ENCODE measurements at places on chromosomes 6 and 20.

- DNase-seq = no peak
These were observed 53.1 kb downstream of the DSTN start for GRCh38 chr20:17622851-17623508.

GRCh38 chr6:88636871-88637270 lies 326.5 kb downstream of the RNGTT start:
- no peak for DNase-seq

- DNase-seq = no peak
These were observed 1.6 kb downstream of the TFAP2C start for GRCh38 chr20:56630506-56631317.

- no peak for DNase-seq
These were observed 2.4 kb downstream of the TCF21 start for GRCh38 chr6:133891149-133891926.

- DNase-seq = no peak
These were observed 7.0 kb upstream of the DSE start for GRCh38 chr6:116363759-116364158.

- DNase-seq = peak; percentile 34
These were observed 83.4 kb upstream of the FABP7 start for GRCh38 chr6:122696079-122696478.

GRCh38 chr6:148332088-148332487 lies 10.6 kb upstream of the SASH1 start:
- no peak for DNase-seq

DNA sequence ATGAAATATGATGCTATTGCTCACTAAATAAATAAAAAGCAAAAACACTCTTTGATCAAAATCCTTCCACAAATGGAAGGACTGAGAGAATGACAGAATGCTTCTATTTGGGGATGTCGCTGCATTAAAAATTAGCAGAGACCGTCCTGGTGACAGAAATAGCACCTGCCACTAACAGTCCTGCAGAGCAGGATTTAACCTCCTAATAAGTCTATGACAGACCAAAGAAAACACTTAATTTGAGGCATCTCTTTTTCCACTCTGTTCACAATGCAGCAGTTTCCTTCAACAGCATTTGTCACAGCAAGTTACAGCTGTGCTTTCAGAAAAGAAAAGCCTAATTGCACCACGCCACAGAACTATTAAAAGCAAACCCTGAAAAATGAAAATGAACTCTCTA lies 140.6 kb upstream of the BEND6 start:
- DNase-seq = no peak

DNA sequence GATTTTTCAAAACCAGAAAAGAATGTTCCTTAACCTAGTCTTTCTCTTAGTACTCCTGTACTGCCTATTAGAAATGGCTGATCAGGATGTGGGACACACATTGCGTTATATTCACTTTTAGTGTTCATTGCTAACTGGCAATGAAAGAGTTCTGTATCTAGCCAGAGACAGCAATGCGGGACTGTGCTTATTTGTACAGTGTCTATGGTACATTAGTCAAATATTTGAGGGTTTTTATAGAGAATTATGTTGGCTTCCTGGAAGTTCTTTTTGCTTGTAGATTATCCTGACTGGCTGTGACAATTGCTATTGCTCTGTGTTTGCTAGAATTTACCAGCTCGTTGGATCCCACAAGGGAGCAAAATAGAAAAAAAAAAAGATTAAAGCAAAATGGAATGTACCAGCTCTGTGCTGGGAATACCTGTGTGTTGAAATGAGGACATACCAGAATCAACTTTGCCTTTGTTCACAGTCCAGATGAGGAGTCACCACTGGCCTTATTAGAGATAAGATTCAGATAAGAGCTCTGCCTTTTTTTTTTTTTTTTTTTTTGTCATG lies 22.4 kb upstream of the IFNGR1 start:
- no peak for DNase-seq

- DNase-seq = no peak
These were observed 25.0 kb downstream of the ULBP1 start for GRCh38 chr6:149988550-149989346.

- no peak for DNase-seq
These were observed 106.7 kb upstream of the INSM1 start for GRCh38 chr20:20261159-20261558.

DNA sequence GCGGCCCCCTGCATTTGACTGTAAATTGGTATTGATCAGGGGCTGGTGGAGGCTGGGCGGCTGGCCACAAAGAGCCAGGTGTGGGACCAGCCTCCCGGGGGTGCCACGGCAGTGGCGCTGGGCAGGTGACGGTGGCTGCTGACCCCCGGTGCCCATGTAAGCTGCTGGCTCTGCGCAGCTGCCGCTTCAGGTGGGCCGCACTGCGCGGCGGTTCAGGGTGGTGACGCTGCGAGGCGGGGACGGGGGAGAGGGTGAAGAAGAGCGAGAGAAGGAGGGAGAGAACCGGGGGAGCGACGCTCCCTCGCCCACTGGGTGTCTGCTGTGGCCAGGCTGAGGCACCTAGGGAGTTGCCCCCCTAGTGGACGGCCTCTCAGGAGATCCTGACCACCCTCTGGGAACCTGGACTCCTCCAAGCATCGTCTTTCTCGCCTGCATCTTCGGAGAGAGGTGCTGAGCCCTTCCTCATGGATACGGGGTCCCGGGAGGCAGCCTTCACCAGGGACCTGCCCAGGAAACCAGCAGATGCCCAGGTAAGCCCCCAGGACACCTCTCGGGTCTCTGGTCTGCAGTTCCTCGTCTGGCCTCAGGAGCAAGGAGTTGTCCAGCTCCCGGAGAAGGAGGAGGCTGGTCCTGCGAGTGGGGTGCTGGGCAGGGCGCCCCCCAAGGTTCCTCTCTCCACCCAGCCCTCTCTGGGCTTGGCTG lies 77.5 kb upstream of the GATA5 start:
- DNase-seq = no peak

- DNase-seq = no peak
These were observed 11.0 kb downstream of the CD109 start for GRCh38 chr6:73706971-73707370.

DNA sequence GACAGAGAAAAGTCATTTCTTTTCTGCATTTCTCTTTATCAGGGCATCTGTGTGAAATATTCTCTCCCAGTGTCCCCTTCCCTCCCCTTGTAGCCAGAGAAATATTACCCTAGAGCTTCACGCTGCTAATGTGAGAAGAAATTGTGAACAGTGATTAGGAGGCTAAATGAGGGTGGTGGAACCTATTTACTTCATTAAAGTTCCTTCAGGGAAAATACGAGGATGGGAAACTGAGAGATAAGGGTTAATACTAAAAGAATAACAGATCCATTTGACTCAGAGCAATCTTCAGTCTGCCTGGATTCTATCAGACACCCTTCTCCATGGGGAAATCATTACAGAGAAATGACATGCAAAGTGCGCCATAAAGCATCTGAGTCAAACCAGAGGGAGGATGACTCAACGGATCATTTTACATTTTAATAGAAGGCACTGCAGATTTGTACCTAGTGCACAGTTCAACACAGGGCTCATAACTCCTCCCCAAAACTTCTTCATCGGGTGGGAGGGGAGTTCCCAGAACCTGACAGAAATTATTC lies 131.3 kb downstream of the GJA10 start:
- no peak for DNase-seq

- DNase-seq = no peak
These were observed 66.6 kb upstream of the ADGRF4 start for GRCh38 chr6:47631797-47632196.

GRCh38 chr20:60565083-60565482 lies 606.9 kb downstream of the CDH26 start:
- no peak for DNase-seq

GRCh38 chr6:126086560-126086959 lies 100.2 kb downstream of the TRMT11 start:
- DNase-seq = no peak

GRCh38 chr6:43103253-43103876 lies 27.3 kb downstream of the PTK7 start:
- no peak for DNase-seq

- DNase-seq = no peak
These were observed 29.2 kb downstream of the FRMD1 start for GRCh38 chr6:168049706-168050224.

DNA sequence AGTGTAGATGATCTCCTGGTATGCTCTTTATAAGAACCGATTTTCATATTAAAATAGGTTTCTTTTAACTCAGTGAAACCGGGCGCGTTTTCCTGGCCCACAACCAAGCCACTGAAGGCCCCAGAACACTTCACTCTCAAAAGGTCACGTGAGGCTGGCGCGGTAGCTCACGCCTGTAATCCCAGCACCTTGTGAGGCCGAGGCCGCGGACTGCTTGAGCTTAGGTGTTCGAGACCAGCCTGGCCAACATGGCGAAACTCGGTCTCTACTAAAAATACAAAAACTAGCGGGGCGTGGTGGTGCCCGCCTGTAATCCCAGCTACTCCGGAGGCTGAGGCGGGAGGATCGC lies 402 bp upstream of the TAF8 start:
- no peak for DNase-seq

GRCh38 chr20:10330071-10330470 lies 104.0 kb downstream of the MKKS start:
- no peak for DNase-seq

GRCh38 chr6:68633972-68634725 lies 933 bp upstream of the ADGRB3 start:
- no peak for DNase-seq

GRCh38 chr20:10954908-10955580 lies 281.2 kb upstream of the JAG1 start:
- no peak for DNase-seq

DNA sequence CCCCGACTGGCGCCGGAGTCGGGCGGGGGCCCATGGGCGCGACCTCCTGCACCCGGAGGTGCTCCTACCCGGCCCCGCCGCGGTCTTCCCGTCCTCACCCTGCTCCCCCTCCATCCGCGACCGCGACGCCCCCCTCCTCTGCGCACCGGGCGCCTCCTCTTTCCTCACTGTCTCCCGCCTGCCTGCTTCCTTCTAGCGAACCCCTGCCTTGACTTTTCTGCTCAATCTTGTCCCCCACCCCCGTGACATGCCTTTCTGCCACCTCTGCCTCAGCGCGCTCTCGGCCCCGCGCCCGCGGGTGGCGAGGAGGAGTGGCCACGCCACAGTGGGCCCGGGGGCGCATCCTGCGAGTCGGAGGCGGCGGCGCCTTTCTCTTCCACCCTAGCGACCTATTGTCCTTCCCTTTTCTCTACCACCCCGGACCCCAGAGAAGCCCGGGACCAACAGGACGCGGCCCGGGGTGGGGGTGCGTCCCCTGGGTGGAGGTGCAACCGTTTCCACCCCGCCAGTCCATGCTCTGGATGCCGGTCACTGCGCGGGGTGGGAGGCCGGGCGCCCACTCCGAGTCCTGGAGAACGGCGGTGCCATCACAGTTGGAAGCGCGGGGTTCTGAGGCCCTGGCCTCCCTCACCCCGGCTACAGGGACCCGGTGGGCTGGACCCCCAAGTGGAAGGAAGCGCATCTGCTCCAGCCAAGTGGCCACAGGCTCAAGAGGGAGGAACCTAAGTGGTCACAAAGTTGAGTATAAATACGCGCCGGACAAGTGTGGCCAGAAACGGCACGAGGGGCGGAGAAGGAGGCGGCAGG lies 2.0 kb downstream of the PDE10A start:
- DNase-seq = no peak

DNA sequence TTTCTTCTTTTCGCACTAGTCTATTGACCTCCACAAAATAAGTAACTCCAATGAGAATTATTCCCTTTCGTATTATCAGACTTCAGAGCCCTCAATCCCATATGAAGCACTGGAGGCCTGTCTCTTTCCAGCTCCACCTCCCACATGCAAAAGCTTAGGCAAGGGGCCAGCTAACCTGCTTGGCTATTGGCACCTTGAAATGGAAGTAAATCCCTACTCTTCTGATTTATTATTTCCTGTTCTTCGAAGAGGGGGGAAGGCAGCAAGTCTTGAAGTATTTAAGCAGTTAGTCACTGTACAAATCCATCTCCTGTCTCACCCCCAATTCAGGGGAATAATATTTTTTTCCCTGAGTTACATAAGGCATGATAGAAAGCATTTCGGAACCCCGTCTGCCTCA lies 577.8 kb downstream of the MAFB start:
- DNase-seq = no peak

GRCh38 chr20:50508171-50508755 lies 1.9 kb upstream of the PTPN1 start:
- DNase-seq = no peak

DNA sequence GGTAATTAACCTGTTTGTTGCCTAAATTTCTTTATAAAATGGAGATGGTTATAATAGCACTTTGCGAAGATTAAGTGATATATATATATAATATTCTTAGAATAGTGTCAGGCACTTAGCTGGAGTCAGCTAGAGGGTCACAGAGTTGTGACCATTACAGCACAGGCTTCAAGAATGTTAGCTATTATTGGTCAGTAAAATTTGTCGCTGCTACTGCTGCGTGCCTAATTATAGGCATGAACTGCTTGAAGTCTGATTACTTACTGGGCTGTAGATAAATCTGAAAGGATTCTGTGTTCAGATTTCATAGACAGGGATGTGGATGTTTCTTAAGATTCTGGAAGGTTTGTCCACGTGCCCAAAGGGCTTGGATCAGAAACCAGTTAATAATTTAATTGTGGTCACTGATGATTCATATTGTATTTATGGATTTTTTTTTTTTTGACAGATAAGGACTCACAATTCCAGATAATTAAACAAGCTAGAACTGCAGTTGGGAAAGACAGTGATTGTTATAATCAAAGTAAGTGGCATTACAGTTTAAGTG lies 4.7 kb downstream of the SNRNP48 start:
- no peak for DNase-seq

DNA sequence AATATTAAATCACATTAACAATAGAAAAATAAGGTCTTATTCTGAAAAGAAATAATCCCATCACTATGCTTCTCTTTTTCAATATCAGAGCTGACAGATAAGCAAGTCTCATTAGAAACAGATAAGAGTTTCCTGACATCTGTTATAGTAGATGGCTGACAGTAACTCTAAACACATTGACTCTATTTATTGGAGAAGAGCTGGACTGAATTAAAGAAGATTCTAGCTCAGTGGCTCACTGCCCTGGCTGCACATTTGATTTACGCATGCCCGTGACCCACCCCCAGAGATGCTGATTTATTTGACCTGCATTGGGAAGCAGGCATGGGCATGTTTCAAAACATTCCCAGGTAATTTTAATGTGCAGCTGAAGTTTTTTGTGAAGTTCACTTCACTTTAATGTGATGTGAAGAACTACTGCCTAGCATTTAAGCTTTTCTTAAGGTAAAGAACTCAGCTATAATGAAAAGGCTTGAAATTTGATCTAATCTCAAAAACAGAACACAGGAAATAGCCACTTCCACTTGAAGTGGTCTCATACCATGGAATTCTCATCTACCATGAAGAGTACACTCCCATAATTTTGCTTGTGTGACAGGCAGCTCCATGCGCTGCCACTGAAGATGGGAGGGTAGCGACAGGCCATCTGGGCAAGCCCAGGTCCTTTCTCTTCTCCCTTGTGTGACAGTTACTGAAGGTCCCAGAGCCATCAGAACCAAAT lies 162.3 kb downstream of the TPBG start:
- DNase-seq = no peak

DNA sequence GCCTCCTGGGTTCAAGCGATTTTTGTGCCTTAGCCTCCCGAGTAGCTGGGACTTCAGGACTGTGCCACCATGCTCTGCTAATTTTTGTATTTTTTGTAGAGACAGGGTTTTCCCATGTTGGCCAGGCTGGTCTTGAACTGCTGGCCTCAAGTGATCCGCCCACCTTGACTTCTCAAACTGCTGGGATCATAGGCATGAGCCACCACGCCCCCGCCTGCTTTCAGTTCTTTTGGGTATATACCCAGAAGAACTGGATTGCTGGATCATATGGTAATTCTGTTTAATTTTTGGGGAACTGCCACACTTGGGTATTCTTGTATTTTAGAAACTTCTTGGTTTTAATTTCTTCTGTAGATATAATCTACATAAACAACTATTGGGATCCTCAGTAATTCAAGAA lies 17.0 kb downstream of the CDS2 start:
- no peak for DNase-seq

GRCh38 chr20:34389954-34390555 lies 27.0 kb downstream of the ITCH start:
- no peak for DNase-seq

Measured in retinal pigment epithelial cell (primary cell).